ENCODE measurements at places on chromosomes 6 and 20.

GRCh38 chr6:133621751-133622150 is 267.2 kb upstream of the TCF21 start:
- DNase-seq = no peak

- no peak for DNase-seq
Measured at GRCh38 chr20:5212907-5213487, 86.2 kb downstream of the CDS2 start.

DNA sequence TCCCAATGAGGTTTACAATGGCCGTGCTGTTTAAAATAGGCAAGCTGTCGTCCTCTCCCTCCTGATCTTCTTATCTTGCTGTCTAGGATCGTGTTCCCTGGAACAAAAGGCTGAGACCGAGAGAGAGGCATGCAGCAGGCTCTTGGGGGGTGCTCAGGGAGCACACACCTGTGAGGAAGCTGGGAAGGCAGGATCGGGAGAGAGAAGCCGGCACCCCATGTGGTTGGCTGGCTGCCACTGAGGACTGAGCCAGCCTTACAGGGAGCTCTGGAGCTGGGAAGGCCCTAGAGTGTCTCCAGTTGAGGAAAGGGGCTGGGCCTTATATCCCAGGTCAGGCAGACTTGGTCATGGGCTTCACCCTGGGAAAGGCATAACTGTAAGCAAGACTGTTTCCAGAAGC is 184.2 kb downstream of the LY86 start:
- no peak for DNase-seq

- DNase-seq = no peak
Measured at GRCh38 chr6:27188885-27189418, 58.5 kb upstream of the PRSS16 start.

GRCh38 chr20:62860924-62861691 is 514 bp downstream of the TCFL5 start:
- peak; percentile 30 for DNase-seq

DNA sequence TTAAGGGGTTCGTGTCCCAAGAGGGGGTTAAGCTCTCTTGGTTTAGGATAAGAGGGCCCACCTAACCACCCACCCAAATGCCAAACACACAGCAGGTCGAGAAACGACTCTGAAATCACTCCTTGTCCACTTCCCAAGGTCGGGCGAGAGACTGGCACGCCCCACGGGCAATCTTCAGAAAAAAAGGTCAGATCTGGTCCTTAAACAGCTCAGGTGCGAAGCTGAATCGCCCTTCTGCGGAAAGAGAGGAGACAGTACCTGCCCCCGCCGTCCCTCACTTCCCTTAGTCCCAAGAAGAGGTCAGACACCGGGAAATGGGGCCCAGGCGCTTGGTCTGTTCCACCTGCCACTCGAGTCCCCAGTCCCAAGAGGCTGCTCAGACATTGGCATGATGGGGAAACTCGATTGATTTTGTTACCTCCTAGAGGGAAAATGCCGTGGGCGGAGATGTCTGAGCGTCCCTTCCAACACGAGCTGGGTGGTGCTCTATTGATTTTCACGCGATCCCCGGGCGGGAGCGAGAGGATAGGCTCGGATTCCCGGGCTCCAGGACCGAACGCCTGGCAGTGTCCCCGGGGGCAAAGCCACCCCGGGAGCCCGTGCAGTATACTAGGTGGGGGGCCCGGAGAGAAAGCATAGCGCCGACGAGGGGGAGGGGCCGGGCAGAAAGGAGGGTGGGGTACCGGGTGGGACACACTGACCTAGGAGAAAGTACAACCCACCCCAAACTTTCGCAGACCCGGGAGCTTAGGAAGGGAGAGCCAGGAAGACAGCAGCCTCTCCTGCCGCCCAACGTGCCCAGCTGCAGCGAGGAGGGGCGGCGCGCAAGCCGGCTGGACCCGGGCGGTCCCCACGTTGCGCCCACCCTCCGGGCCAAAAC is 1.1 kb upstream of the SAMD5 start:
- no peak for DNase-seq

DNA sequence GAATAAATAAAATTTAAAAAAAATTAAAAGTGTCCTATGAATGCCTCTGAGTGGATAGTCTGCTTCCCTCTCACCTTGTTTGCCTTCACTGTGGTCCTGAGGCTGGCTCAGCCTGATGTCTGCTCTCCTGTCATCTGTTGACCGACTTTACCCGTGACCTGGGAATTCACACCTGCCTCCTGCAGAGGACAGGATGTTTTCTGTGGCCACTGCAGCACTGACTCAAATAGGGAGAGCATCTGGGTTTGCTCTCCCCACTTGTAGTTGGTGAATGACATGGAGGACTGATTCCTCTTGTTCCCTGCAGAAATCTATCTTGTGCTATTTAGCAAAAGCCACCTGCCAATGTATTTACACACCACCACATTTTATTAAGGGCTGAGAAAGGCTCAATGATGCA is 52.4 kb upstream of the ERVFRD-1 start:
- DNase-seq = no peak

DNA sequence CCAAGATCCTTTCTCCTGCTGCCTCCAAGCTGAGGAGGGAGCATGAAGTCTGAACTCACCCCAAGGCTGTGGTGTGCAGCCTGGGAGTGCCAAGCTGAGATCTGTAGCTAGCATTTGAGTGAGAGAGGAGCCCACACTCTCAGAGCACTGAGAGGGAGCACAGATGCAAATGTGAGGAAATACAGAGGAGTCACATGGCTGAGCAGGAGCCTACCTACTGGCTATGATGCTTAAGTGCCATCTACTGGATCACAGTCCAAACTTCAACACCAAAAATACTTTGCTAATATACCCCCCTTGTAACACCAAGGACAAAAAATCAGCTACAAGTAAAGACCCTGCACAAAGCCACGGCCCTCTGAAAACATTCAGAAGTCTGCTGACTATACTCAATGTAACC is 94.4 kb upstream of the IMPG1 start:
- no peak for DNase-seq

GRCh38 chr6:13453771-13454251 is 33.6 kb downstream of the GFOD1 start:
- no peak for DNase-seq

DNA sequence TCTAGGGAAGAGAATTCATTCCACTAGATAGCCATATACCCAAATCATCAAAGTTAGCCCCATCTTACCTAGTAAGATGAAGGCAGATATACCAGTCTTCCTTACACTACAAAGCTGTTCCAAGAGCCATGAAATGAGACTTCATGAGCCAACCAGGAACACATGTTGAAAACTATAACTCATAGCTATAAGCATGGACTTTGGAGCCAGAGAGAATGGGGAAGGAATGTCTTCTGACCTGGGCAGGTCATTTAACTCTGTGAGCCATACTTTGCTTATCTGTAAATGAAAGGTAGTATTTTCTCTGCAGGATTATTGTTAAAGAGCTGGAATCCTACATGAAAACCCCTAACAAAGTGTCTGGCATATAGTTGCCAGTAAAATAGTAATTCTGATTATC is 27.3 kb downstream of the ADGRF5 start:
- no peak for DNase-seq

- DNase-seq = no peak
Measured at GRCh38 chr20:32667027-32667426, 6.7 kb downstream of the C20orf203 start.

DNA sequence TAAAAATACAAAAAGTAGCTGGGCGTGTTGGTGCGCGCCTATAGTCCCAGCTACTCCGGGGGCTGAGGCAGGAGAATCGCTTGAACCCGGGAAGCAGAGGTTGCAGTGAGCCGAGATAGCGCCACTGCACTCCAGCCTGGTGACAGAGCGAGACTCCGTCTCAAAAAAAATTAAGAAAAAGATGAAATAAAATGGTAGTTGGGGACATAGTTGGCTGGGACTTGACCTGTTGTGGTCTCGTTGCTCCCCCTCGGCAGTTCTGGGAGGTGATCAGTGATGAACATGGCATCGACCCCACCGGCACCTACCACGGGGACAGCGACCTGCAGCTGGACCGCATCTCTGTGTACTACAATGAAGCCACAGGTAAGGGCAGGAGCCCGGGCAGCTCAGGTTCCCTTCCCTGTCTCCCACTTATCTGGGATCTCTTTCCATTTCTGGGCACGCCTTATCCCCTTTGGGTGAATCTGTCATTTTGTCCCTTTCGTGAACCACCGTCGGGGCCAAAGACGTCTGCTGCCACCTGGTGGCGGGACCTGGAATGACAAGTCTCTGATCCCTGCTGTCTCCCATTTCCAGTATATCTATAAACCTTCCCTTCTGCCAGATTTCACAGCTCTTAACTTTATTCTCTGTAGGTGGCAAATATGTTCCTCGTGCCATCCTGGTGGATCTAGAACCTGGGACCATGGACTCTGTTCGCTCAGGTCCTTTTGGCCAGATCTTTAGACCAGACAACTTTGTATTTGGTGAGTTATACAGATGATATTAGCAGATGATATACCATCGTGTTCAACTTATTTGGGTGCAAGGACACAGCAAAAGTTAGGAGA is 2.3 kb downstream of the TUBB start:
- DNase-seq = peak; percentile 93

- DNase-seq = no peak
Measured at GRCh38 chr20:1805161-1805581, 90.0 kb upstream of the SIRPA start.

- DNase-seq = no peak
Measured at GRCh38 chr6:127317388-127318128, 25.9 kb downstream of the ECHDC1 start.

GRCh38 chr20:47334022-47334551 is 22.4 kb downstream of the ZMYND8 start:
- no peak for DNase-seq

- DNase-seq = no peak
Measured at GRCh38 chr20:63696628-63697356, at the start of gene TNFRSF6B. TNFRSF6B (plus strand) TSS chr20:63696652; CDS start chr20:63696768, 116 bp downstream.

Data from CD4-positive, alpha-beta T cell (primary cell).